Stimulated activated CD4-positive, alpha-beta T cell treated with anti-CD3 and anti-CD28 coated beads, Interleukin-1b, Interleukin-23, amount 100 ng/mL, for 4 hours (primary cell): ENCODE measurements at places on chromosomes 5 and 9.

DNA sequence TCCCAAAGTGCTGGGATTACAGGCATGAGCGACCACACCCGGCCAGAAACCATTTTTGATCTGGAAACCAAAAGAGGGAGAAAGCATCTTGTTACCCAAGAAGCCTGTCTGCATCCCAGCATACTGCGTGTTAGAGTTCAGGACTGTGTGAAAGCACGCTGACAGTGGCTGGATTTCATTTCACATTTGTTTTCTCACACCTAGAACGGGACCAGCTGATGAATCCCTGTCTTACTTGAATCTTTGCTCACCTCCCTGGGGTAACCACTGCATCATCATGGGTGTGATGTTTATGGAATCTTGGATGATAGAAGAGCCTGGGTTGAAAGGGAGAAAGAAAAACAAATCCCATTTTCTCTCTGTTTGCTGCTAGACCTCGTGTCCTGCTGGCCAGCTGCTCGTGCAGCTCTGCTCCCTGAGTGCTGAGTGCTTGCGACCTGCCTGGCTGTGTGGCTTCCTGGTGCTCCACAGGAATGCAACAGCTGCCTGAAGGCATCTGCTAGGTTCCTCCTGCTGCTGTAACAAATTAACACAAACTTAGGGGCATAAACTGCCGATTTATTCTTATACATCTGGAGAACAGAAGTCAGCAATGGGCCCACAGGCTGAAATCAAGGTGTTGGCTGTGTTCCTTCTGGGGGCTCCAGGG lies 378.3 kb upstream of the DAP start:
- no peak for DNase-seq

- no peak for DNase-seq
Observed at GRCh38 chr9:77544546-77544945, 103.6 kb downstream of the GNA14 start.

DNA sequence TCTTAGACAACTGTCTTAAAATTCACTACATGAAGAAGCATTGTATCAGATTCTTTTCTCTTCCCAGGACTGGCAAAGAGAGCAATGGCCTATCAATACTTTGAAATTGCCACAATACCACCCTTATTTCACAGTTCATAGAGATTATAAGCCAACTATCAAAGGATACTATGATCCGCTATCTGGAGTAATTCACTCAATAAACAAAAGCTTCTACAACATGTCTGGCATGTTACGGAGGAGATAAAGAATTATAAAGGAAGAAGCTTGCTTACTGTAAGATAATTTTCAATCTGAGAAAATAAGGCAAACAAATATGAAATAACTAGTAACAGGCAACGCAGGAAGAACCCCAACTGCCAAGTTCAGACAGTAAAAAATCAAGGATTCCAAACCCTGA lies 114.8 kb downstream of the GNAQ start:
- DNase-seq: no peak

DNA sequence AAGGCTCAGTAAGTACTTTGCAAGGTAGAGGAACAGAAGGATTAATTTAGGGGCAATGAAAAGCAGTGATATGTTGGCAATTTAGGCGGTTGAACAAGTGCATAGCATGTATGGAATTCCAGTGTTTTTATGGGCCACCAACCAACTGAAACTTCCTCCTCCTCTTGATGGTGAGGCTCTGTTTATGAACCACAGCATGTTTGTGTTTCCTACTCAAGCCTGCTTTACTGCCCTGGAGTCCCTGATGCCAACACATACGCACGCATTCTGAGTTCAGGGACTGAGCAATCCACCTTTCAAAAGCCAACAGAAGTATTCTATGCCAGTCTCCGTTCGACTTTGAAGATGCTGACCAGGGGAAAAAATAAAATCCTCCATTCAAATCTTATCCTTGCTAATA lies 417.5 kb downstream of the EFNA5 start:
- DNase-seq: no peak

DNA sequence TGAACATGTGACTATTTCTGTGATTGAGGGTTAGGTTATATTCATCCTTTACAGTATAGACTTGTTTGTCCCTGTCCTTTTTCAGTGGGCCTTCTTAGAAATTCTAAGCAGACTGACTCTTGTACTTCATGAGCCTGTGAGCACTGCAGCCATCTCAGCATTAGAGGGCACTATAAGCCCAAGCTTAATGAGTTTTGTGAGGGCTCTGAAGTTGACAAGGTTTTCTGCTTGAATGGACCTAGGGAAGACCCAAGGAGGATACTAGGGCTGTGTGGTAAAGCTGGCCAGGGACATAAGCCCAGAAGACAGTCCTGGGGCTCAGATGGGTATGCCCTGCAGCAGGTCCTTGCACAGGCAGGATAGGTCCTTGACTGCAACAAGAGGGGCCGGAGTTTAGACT lies 126.5 kb downstream of the MRPS30 start:
- DNase-seq: no peak
